ENCODE measurements at places on chromosomes 2 and 18. TPM values are rescaled to one million over a fixed set of nuclear protein-coding genes. Genes with fewer than 3 reads are reported as not detected.

MAPK4 gene
- not detected for total RNA-seq

SMCHD1 gene
- total RNA-seq, result 91.3 TPM

PDE1A gene
- not detected for total RNA-seq

MDH1B gene
- 0.86 TPM for total RNA-seq

AGXT gene
- not detected for total RNA-seq

ABHD1 gene
- total RNA-seq, result 0.19 TPM

BZW1 gene
- 423 TPM for total RNA-seq

REG3G gene
- total RNA-seq, result not detected

Data from activated naive CD4-positive, alpha-beta T cell treated with anti-CD3 and anti-CD28 coated beads for 36 hours (primary cell).